ENCODE measurements at places on chromosomes 2 and 18. TPM values are rescaled to one million over a fixed set of nuclear protein-coding genes. Genes with fewer than 3 reads are reported as not detected.

GRCh38 chr18:13278062-13278630 lies 59.6 kb downstream of the LDLRAD4 start:
- DNase-seq, result no peak

DNA sequence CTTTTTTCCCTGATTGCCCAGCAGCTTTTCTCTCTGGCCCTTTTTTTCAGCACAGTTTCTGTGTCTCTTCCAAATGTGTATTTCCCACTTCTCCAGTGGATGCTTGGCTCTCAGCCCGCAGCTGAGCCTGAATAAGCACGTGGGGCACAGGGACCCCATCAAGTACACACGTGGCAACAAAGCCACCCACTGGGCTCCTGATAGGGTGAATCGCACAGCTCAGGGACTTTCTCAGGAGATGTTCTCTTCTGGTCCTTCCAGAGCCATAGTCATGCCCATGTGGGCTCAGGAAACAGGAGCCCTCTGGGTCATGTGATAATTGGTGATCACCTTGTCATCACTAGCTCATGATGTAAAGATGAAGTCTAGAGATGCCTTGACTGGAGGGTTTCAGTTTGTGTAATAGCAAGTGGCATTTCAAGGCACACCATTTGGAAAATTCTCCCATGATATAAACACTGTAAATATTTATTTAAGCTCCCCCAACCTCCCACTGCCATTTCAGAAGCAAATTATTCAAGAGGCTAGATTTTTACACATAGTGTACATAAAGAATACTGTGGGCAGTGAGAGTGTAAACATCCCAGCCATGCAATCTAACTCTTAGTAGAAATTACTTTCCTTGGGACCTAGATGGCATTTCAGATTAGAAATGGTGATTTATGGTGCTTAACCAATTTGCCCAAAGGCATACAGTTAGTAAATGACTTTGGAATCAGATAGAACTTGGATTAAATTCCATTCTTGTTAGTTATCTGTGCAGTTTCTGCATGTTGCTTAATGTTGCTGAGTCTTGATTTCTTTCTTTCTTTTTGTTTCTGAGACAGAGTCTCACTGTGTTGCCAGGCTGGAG lies 597.5 kb downstream of the SLC4A3 start:
- DNase-seq, result no peak

THAP4 gene
- total RNA-seq, result 53.2 TPM

DNA sequence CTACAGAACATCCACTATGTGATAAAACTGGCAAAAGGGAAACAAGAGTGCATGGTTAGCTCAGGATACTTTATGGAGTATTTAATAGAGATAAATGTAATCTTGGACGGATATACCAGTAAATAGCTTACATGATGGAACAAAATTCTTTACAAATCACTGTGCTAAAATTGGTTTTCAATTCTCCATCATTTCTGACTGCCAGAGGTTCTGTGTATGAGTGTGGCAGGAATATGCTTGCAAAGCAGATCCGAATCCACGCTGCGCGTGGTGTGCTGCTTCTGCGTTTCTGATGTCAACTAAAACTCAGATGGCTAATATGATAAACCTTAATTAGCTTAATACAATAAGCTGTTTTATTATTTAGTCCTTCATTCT lies 2.1 kb downstream of the ZNF532 start:
- DNase-seq, result no peak

RAB6C gene
- total RNA-seq, result not detected

GRCh38 chr2:149924028-149924427 lies 336.5 kb upstream of the MMADHC start:
- no peak for DNase-seq

- no peak for DNase-seq
Measured at GRCh38 chr18:74197705-74198341, 49.5 kb downstream of the TIMM21 start.
